ENCODE measurements at places on chromosomes 7 and 10.

GRCh38 chr7:127710635-127711034 lies 58.6 kb downstream of the SND1 start:
- DNase-seq: no peak

DNA sequence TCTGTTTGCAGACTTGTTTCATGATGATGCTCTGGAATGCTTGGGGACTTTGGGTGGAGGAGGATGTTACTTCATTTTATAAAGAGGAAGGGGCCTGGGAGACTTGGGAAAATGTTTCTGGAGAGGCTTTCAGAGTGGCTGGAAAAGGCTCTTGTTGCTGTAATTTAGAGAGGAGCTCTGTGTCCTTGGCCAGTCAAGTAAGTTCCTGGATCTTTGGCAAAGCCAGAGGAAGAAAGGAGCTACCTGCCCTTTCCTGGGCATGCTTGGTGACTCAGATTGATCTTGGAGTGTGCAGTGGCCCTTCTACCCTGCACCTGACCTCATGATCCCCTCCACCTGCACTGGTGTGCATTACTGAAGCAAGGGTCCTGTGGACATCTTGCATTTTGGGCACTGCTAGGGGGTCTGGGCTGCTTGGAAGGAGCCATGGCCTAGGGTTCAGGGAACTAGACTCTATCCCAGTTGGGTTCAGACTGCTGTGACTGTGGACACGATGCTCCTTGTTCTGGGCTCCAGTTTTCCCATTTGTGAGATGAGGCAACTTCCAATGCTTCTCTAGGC lies 56.1 kb downstream of the ADCYAP1R1 start:
- no peak for DNase-seq

- no peak for DNase-seq
Observed at GRCh38 chr10:117294039-117294645, 53.2 kb downstream of the SLC18A2 start.

DNA sequence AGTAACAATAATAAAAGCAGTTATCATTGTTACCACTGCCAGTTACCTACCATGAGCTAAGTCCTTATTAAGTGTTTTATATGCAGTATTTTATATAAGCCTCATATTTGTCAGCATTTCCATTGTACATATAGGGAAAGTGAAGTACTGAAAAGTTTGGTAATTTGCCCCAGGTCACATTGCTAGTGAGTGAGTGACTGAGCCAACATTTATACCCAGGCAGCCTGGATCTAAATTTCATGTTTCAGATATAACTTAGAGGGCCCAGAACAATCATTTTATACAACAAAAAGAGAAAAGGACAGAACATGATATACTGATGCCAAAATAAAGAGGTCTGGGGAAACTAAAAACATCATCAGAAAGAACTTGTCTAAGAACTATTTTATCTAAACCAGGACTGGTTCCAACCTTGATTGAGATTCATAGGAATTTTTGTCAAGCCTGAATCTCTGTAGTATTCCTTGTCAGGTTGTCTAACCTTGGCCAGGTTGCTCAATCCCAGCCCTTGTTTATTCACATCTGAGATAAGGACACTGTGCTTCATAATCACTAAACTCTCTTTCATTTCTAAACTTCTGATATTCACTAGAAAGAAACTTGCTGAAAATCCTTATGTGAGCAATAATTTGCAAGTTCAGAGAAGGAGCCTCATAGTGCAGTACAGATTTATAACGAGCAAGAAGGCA lies 308.2 kb downstream of the IPMK start:
- no peak for DNase-seq

- DNase-seq: peak; percentile 62
Observed at GRCh38 chr10:61779950-61780659, 117.4 kb downstream of the CABCOCO1 start.

- no peak for DNase-seq
Observed at GRCh38 chr10:62590306-62590705, 214.2 kb upstream of the ADO start.

DNA sequence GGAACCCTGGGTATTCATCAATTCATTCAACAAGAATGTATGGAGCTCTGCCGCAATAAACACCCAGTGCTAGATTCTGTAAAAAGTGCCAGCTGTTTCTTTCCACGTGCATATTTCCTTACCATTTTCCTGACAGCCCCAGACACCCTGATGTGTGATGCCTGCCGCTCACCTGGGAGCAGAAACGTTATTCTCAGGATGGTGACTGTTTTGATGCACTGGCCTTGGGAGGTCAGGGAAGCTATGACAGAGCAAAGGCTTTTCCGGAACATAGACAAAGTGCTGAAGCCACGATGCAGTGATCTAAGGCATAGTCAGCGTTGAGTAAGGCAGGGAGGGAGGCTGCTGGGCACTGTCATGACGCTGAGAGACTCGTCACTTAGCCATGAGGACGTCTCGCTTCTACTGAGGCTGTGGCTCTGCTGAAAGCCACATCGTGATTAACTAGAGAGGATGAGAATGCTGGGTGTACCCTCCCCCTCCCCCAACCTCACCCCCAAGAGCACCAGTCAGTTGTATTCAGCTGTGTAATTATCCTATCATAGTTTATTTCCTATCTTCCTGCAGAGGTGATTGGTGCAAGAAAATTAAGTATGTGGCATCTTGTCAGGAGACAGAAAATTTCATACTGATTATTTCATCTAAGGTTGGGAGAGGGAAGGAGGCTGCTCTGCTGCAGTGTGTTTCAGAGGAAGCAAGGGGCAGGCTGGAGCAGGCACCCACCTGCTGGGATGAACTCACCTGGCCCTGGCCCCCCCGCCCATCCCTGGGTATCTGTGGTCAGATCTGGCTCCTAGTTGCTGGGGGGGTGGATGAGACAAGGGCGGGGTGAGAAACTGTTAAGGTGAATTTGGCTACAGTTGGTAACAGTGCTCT lies 48.8 kb upstream of the SMNDC1 start:
- DNase-seq: no peak

DNA sequence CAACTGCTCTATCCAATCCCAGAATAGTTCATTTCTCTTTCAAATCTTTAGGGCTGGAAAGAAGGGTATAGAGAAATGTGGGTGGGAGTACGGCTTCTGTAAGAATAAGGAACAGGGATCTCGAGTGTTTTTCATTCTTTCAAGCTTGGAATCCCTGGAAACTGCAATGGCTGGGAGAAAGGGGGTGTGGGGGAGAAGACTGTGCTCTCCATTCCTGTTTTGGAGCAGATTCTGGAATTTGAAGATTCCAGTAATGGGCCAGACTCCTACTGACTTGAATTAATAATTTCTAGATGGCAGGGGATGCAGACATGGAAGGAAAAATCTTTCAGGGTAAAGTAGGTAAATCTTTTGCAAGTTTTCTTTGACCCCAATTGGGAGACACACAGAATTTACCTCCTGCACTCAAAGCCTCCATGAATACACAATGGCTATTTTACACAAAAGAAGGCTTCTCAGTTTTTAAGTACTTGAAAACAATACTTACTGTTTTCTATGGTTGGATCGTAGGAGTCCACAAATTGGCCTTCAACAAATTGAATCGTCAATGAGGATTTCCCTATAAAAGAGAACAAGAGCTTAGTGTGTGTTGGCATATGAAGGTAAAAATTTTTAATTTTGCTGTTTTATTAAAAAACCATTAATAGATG lies 29.1 kb downstream of the RHEB start:
- DNase-seq: no peak

- peak; percentile 54 for DNase-seq
Observed at GRCh38 chr10:15370856-15371701, at the start of gene FAM171A1. FAM171A1 (minus strand) TSS chr10:15371289; CDS start chr10:15371052, 237 bp downstream.

GRCh38 chr10:71064413-71065118 lies 147.8 kb upstream of the UNC5B start:
- no peak for DNase-seq

DNA sequence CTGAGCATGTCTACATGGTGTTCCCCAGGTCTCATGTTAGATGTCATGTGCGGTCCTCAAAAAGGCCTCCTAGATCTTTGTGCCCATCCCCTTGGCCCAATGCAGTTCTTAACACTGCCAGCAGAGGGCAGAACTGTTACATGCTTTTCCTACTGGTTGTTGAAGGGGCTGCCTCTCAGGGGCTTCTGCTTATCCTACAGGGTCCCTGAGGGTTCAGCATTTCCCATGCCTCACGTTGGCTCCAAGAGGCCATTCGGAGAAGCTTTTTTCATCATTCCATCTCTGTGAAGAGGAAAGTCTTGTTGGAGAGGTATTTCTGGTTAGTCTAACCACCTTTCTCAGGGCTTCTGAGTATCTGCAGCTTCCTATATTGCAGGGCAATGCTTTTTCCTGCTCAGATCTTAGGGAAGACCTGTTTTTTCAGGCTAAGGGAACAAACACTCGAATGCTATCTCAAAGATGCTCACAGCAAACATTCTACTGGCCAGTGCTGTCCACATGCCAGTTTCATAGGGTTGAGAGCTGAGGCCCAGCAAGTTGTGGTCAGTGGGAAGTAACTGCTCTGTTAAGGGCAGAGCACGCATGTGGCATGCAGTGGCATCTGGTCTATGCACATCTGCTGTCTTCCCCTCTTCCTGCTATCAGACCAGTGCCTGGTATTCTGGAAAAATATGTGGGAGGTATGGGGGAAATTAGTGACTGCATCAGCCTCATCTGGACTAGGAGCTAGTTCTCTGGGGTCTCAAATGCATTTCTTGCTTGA lies 31.5 kb downstream of the MBL2 start:
- DNase-seq: no peak

- no peak for DNase-seq
Observed at GRCh38 chr7:27923642-27923980, 183.6 kb downstream of the TAX1BP1 start.

- no peak for DNase-seq
Observed at GRCh38 chr10:17154116-17154515, 24.5 kb upstream of the CUBN start.

DNA sequence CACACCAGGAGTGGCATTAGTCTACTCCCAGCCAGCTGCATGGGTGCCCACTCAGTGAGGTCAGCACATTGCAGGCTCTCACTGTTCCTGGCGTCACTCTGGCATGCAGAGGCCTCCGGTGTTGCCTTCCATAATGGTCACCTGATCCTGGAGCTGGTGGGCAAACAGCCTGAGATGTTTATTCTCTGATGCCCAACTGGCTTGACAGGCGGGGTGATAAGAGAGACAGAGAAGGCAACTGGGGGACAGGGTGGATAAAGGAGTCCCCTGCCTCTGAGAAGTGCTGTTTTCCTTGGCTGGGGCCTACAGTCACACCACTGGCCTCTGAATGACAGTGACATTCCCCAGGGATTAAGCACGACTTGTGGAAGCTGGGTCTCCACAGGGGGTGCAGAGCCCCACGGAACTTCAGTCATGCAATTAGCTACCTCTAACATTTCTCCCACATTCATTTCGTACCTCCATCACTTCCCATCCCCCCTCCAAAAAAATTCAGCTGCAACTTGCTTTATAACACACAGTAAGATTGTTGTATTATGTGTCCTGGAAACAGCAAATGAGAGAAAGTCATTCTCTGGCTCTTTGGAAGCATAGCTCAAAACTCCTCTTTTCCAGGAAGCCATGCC lies 7.1 kb upstream of the RBM20 start:
- no peak for DNase-seq

- DNase-seq: peak; percentile 16
Observed at GRCh38 chr7:114973147-114973546, 51.3 kb downstream of the MDFIC start.

DNA sequence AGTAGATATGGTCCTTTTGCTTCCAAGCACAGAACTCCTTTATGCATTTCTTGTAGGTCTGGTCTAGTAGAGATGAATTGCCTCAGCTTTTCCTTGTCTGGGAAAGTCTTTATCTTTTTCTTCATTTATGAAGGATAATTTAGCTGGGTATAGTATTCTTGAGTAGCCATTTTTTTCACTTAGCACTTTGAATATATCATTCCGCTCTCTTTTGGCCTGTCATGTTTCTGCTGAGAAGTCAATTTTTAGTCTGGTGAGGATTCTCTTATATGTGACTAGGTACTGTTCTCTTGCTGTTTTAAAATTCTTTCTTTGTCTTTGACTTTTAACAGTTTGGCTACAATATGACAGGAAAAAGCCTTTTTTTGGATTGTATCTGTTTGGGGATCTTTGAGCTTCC lies 68.6 kb upstream of the IMMP2L start:
- DNase-seq: no peak

DNA sequence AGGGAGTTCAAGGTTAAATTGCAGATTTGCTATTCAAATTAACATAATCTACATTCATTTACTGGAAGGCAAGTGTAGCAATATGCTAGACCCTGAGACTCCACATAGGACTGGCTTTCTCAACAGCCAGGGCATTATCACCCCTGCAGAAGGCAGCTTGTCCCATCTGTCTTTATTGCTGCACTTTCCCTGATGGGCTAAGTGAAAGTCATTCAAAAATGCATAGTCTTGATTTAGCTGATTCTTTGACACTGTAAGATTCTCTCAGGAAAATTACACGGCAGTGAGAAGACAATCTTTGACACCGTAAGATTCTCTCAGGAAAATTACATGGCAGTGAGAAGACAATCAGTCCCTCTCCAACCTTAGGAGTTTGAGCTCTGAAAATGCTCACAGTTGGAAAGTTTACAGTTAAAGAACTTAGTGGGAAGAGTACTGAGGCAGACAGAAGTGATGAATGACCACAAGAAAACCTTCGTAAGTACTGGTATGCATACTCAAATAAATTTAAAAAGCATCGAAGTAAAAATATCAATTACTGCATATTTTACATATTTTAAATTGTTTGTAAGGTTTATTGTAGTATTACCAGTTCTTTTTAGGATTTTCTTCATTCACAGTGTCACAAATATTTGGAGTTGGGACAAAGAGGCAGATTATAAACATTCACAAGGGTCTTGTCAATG lies 88.9 kb downstream of the RAPGEF5 start:
- DNase-seq: no peak

DNA sequence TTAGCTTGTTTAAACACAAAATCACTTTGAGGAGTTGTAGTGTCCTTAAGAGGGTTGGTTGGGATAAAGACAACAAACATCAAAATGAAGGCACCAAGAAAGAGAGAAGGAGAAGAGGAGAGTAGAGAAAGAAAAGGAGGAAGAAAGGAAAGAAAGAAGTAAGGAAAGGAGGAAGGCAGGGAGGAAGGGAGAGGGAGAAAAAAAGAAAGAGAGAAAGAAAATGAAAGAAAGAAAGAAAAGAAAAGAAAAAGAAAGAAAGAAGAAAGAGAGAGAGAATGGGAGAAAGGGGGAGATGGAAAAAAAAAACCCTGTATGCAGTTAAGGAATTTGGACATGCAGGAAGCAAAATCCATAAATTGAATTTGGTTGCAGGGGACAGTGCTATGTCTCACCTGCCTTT lies 635.4 kb upstream of the FZD8 start:
- no peak for DNase-seq

GRCh38 chr10:126908225-126908624 lies 3.0 kb downstream of the DOCK1 start:
- no peak for DNase-seq

GRCh38 chr7:47672271-47672791 lies 90.4 kb upstream of the TNS3 start:
- DNase-seq: no peak

- no peak for DNase-seq
Observed at GRCh38 chr7:57427594-57427993, 22.4 kb upstream of the ZNF716 start.

DNA sequence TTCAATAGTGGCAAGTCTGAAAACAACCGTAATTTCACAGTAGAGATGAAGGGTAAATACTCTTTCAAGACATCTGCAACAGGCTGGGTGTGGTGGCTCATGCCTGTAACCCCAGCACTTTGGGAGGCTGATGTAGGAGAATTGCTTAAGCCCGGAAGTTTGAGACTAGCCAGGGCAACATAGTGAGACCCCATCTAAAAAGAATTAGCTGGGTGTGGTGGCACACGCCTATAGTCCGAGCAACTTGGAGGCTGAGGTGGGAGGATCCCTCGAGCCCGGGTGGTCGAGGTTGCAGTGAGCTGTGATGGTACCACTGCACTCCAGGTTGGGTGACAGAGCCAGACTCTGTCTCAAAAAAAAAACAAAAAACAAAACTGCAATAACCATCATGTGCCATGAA lies 71.8 kb downstream of the PFKFB3 start:
- no peak for DNase-seq

Data from muscle of back (tissue), 13 donors.